Suppressor macrophage treated with lipopolysaccharide for 4 hours (primary cell): ENCODE measurements at places on chromosomes 3 and 15.

GRCh38 chr3:17852217-17852616 is 109.8 kb upstream of the TBC1D5 start:
- DNase-seq, result no peak

DNA sequence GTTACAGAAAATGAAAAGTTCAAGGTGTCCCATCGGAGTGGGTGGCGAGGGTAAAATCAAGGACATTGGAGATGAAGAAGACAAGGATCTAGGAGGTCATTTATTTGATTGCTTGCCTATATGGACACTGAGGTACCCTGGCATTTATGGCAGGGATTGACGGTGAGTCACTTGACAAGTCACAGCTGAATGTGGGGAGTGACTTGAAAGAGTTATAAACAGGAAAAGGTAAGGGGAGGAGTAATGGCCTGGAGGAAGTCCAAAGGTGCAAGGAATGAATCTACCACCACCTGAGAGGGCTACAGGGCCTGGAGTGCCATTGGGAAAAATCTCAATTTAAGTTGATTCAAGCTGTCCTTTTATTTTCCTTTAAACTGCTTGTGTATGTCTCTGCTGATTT is 11.8 kb upstream of the SGO1 start:
- no peak for DNase-seq

GRCh38 chr3:160691962-160692361 is 15.0 kb downstream of the ARL14 start:
- no peak for DNase-seq

- DNase-seq, result no peak
Measured at GRCh38 chr3:111971533-111972130, 7.2 kb upstream of the ABHD10 start.

DNA sequence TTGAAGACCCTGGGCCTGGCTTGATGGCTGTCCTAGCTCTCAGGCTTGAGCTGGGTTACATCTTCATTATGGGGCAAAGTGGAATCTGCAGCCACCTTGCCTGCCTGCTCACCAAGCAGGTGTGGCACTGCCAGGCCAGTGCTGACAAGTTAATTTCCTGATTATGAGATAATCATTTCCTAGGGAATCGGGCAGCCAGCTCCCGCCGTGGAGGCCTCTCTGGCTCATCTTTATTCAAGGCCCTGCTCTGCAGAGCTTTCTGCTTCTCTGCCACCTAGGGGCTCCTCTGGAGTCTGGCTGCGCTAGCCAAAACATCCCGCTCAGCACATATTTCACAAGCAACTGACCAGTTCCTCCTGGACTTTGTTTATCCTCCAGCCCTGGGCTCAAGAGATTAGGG is 9.9 kb downstream of the LOXL1 start:
- no peak for DNase-seq

- DNase-seq, result no peak
Measured at GRCh38 chr15:39363761-39364586, 216.9 kb upstream of the THBS1 start.
